Right cardiac atrium (tissue), 5 donors: ENCODE measurements at places on chromosomes 1 and 21. TPM values are rescaled to one million over a fixed set of nuclear protein-coding genes. Genes with fewer than 3 reads are reported as not detected.

CAMK1G gene
- total RNA-seq, result not detected

EXTL1 gene
- total RNA-seq, result 3.0 TPM

PANK4 gene
- total RNA-seq, result 40.1 TPM

ITLN1 gene
- 18.7 TPM for total RNA-seq

SLAMF9 gene
- not detected for total RNA-seq

AGTRAP gene
- 25.0 TPM for total RNA-seq

UBE2G2 gene
- 57.0 TPM for total RNA-seq

CYP4A22 gene
- not detected for total RNA-seq

WNT9A gene
- 0.60 TPM for total RNA-seq

PDC gene
- total RNA-seq, result not detected

GPR161 gene
- total RNA-seq, result 3.8 TPM

NUP210L gene
- 0.09 TPM for total RNA-seq

KRTAP10-8 gene
- not detected for total RNA-seq
